ENCODE measurements at places on chromosomes 12 and 14.

DNA sequence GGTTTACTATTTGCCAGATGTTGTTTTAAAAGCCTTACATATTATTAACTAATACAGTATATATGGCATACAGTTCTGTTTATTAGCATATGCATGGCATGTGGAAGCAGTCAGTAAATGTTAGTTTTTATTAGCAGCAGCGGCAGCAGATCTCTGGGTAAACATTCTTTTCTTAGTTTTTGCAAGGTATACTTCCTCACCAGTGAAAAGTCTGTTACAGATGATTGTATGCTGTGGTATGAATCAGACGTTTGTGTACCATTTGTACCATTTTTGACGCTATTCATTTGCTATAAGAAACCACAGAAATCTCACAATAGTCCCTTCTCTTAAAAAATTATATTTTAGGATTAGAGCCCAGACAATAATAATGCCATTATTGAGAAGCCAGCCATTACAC is 17.8 kb downstream of the STK38L start:
- DNase-seq: no peak

GRCh38 chr12:108803428-108804105 is 53.8 kb downstream of the SSH1 start:
- peak; percentile 84 for DNase-seq

GRCh38 chr12:80040075-80040738 is 59.1 kb upstream of the OTOGL start:
- no peak for DNase-seq

- DNase-seq: no peak
Observed at GRCh38 chr12:77337362-77337761, 272.0 kb upstream of the E2F7 start.

- no peak for DNase-seq
Observed at GRCh38 chr12:3251067-3251466, 173.9 kb downstream of the TSPAN9 start.

DNA sequence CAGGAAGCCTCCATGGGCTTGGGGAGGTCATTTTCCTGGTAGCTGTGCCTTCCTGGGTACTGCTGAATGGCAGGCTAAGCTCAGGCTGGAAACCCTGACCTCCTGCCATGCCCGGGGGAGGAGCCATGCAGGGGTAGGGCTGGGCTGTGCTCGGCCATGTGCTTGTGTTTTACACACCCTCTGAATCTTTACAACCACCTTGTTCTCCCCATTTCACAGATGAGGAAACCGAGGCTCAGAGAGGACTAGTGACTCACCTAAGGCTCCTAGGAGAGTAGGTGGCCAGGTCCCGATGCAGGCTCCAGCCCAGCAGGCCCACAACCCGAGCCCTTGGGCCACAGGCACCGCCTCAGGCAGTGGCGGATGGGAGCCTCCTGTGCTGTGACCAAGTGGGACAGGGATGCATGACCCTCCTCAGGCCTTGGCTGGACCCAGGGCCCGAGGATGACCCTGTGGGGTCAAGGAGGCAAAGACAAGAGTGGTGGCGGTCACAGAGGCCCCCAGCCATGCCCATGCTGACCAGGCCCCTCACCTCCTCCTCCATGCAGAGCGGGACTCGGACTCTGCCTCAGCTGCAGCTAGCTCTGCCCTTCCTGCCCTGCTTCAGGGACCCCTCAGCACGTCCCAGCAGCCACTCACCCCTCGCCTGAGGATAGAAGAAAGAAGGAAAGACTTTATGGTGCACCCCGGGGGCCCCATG is 136.1 kb downstream of the CALM1 start:
- no peak for DNase-seq

- no peak for DNase-seq
Observed at GRCh38 chr14:102760496-102761193, 16.6 kb upstream of the TRAF3 start.

DNA sequence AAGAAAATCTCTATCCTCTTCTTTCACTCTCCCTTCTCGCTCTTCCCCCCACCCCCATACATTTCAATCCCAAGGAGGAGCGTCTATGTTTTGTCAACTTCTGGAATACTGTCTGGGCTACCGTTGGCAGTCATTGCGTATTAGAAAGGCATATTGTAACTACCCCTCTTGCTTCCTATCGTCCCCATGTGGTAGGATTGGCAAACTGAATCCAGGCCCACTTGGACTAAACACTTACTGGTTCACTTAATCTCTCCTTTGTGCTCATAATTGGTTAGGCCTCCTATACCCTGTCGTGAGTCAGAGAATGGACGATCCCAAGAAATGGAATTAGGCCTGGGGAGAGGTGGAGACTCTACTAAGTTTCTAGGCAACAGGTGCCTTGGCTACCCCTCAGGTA is 68.8 kb upstream of the SLC8A3 start:
- peak; percentile 69 for DNase-seq

GRCh38 chr12:75560167-75560566 is 48.8 kb upstream of the KRR1 start:
- peak; percentile 15 for DNase-seq

GRCh38 chr14:77323571-77323970 is 2.7 kb downstream of the GSTZ1 start:
- DNase-seq: no peak

DNA sequence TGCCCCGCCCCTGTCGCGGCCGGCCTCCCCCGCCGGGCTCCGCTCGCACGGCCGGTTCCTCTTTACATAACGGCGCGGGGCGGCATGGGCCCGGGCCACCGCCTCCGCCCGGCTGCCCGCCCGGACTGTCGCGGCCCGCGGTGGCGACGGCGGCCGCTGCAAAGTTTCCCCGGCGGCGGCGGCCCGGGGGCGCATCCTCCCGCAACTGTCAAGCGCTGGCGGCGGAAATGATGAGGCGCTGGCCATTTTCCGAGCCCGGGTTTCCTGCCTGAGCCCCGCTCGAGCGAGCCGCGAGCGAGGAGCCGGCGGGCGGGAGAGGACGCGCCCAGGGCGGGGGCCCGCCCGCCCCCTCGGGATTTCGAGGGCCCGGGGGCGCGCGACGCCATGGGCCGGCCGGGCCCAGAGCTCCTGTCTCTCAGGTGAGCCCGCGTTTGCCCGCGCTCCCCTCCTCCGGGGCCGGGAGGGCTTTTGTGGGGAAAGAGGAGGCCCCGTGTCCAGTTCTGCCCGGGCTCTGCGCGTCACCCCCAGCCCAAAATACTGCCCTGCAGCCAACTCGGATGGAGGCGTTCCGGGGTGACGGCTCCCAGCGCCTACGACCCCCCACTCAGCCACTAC is at the start of gene SH2B3:
Gene SH2B3 (plus strand): TSS at position 65 of the 615 bp plus-strand sequence. CDS start 12,223 bp downstream, outside the sequence.
- DNase-seq: no peak

- DNase-seq: no peak
Observed at GRCh38 chr12:32466986-32467711, 67.8 kb downstream of the FGD4 start.

GRCh38 chr12:50636505-50636904 is 127.4 kb upstream of the ATF1 start:
- DNase-seq: no peak

DNA sequence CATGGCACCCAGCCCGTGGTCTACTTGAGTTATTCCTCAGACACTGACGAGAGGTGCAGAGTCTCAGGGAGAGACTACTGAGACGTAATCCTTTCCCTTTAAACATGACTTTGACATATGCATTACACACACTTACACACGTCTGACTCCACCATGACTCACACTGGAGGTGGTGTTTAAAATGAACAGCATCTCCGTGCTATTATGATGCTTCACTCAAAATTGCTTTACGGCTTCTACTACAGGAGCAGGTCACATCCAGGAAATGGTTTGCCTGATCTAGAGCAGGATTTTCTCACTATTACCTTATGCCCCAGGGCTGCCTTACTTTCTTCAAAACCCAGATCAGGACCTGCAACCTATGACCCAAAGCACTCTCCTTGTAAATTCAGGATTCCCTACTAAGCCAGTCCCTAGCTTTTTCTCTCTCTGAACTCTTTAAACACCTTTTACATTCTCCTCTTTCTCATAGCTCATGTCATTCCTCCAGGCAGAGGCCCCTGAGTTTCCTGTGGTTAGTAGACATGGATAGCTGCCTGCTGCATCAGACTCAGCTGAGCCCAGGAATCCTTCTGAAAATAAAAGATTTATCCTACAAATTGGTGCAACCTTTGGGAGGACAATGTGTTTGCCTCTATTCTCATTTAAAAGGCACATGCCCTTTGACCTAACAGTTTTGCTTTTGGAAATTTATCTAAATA is 31.2 kb downstream of the TMCC3 start:
- DNase-seq: no peak

DNA sequence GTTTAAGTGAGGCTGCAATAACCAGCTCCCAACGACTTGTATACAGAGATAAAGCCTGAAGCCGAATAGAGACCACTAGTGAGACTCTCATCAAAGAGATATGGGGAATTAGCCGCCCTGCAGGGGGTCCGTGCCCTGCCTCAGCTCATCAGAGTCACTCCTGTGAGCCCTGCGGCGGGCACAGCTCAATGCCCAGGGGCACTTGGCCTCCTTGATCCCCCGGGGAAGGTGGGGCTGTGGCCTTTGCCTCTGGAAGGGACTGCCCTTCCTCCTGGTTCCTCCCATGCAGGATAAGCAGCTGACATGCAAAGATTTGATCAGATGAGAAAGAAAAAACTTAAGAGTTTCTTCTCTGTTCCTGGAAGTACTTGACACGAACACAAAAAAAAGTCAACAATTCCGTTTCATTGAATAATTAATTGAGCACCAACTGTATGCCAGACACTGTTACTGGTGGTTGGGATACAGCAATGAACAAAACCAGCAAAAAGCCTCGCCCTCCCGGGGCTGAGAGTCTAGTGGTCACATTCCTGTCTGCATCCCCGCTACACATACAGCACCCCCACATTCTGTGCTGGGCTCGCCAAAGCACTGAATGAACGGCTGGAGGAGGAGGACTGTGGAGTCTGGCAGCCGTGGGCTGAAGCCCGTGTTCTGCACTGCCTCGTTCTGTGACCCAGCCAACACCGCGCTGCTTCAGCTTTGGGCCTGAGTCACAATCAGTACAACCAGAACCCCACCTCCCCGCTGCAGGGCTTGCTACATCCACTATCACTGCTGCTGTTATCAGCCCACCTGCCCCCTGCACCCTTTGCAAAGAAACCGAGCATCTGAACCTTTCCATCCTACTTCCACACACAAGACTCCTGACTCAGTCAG is 10.3 kb downstream of the TTC7B start:
- no peak for DNase-seq

DNA sequence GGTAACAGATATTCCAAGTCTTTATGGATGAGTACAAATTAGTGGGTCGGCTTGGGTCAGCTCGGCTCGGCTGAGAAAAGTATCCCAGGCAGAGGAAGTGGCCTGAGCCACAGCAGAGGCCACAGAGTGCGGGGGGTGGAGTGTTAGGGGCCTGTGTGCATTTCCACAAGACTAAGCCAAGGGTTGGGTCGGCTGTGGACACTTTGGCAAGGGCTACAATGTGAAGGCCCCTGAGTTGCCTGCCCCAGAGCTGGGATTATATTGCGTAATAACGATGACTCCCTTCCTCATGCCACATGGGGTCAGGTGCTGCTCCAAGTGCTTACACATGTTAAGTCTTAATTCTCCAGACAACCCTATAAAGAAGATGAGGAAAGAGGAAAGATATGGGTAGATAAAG is 11.4 kb downstream of the EVL start:
- DNase-seq: no peak

GRCh38 chr12:91382081-91382543 is 199.5 kb upstream of the DCN start:
- peak; percentile 75 for DNase-seq

GRCh38 chr14:100015251-100015655 is 50.0 kb upstream of the EVL start:
- peak; percentile 82 for DNase-seq

GRCh38 chr14:99099051-99099787 is 172.8 kb downstream of the BCL11B start:
- no peak for DNase-seq

GRCh38 chr12:80813820-80814219 is 97.1 kb downstream of the MYF5 start:
- DNase-seq: no peak

DNA sequence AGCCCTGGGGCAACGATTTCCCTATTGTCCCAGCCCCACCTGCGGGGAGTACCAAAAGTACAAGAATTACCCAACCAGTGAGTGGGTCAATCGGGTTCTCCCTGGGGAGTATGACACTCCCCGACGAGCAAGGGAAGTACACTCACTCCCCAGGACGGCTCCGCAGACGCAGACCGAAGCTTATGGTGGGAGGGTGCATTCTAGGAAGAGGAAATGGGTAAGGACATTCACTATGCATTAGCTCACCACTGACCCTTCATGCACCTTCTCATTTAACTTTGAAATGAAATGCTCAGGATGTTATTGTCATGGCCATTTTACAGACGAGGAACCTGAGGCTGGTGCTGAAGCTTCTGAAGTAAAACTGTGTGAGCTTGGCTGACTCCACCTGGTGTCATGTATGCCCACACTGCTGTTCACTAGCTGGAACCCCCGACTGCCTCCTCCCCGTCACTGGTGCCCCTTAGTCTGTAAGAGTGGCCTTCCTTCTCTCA is 45.8 kb upstream of the TMED10 start:
- DNase-seq: no peak

- no peak for DNase-seq
Observed at GRCh38 chr14:38202444-38203191, 5.1 kb upstream of the SSTR1 start.

DNA sequence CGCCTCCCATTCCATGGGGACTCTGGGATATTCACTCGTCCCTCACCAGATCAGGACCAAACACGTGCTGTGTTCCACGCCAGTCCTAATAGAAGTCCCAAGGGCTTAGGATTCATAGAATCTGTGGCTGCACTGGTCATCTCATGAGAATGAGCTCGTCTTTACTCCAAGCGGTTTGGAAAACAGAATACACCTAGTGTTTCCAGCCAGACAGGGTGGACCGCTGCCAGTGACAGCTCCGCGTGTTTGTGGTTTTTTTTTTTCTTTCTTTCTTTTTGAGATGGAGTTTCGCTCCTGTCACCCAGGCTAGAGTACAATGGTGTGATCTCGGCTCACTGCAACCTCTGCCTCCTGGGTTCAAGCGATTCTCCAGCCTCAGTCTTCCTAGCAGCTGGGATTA is 75.1 kb downstream of the GLT1D1 start:
- no peak for DNase-seq

DNA sequence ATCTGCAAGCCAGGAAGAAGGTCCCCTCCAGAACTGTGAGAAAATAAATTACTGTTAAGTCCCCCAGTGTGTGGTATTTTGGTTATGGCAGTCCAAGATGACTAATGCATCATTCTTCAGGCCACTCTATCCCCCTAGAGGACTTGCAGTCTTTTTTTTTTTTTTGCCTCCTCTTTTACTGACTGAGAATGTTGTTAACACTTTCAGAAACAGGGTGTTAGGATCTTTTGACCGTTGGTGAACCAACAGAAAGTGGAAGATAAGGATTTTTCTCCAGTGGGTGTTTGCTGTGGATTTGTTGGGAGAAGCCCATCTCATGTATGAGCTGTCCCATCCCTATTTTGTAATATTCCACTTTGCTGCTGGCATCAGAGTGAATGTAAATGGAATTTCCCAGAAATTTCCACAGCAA is 37.8 kb downstream of the MARK3 start:
- DNase-seq: no peak

- DNase-seq: no peak
Observed at GRCh38 chr14:36866867-36867266, 205.2 kb downstream of the PAX9 start.

GRCh38 chr12:108686780-108687179 is 44.5 kb downstream of the CORO1C start:
- DNase-seq: no peak

GRCh38 chr14:70901269-70901668 is 6.0 kb upstream of the PCNX1 start:
- DNase-seq: no peak

GRCh38 chr12:78916845-78917480 is 52.4 kb downstream of the SYT1 start:
- no peak for DNase-seq

- DNase-seq: no peak
Observed at GRCh38 chr12:89962648-89963047, 254.0 kb upstream of the ATP2B1 start.
